AG04449 (cell line): ENCODE measurements at places on chromosomes 16 and 17.

DNA sequence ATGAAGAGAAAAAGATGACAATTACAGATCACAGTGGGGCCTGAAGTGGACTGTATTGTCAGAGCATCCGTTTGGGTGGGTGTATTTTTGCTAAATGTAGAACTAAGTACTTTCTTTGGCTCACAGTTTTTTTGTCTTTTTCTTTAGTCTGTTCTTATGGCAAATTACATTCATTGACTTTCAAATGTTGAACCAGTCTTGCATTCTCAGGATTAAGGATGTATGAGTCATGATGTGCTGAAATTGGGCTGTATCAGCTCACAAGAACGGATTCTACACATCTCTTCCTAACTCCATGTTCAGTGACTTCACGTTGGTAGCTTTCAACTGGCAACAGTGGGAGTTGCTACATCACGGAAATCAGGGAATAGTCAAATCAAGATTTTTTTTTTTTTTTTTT is 66.5 kb downstream of the TEX2 start:
- peak; percentile 66 for DNase-seq

DNA sequence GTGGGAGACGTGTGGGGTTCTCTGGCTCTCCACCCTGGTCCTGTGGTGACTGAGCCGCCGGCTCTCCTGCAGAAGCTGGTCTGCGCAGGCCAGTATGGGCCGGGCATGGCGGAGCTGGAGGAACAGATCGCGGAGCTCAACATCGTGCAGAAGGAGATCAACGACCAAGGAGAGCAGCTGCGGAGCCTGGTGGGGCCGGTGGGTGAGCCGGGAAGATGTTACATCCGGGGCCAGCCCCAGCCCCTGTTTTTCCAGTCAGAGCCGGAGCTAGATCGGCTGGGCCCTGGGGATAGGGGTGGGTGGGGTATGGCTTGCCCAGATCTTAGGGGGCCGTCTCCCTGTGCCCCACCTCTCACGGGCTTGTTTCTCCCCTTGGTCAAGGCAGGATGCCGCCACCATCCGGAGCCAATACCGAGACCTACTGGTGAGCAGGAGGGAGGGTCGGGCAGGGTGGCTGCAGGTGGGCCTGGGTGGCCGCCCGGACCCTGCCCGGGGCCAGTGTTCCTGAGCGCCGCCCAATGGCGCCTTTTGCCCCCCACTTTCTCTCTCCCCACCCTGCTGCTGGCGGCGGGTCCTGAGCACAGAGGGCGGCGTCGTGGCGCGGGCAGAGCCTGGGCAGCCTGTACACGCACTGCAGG is 5.0 kb downstream of the EVPLL start:
- DNase-seq: no peak

- DNase-seq: no peak
Observed at GRCh38 chr17:17548044-17548443, 43.5 kb downstream of the PEMT start.

GRCh38 chr17:77691216-77692085 is 267.1 kb upstream of the TNRC6C start:
- DNase-seq: no peak

GRCh38 chr17:39636587-39636926 is 387 bp upstream of the STARD3 start:
- DNase-seq: no peak

GRCh38 chr16:86848821-86849220 is 270.5 kb downstream of the FOXL1 start:
- no peak for DNase-seq

DNA sequence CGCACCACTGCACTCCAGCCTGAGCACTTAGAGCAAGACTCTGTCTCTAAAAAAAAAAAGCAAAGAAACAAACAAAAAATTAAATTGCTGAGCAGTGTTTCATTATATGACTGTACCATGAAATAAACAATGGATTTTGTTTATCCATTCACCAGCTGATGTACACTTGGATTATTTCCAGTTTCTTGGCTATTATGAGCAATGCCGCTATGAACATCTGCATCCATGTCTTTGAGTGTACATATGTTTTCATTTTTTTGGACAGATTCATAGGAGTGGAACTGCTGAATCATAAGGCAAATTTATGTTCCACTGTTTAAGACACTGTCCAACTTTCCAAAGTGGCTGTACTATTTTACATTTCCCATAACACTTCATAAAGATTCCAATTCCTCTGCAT is 8.0 kb downstream of the RNF157 start:
- DNase-seq: peak; percentile 45

GRCh38 chr16:30947859-30948666 is 805 bp upstream of the ORAI3 start:
- DNase-seq: peak; percentile 79

DNA sequence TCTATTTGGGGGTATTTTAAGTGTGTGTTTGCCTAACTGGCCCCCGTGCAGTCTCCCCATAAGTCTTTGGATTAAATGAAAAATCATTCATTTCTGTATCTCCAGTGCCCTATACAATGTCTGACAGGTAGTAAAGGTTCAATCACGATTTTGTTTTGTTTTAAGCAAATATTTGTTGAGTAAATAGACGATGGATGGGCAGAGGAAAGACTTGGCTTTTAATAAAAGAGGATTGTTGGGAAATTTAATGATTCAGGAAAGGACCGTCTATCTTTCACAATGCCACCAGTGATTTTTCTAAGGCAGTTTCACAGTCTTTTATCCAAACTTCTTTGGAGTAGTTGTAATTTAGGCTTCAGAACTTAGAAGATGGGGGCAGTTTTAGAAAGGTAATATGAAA is 636.6 kb upstream of the GOT2 start:
- no peak for DNase-seq
